ENCODE measurements at places on chromosomes 11 and 22.
A peak's percentile ranks its signal among the peaks of the same experiment; 100 is the strongest.

GRCh38 chr11:92332986-92333385 is 108.4 kb downstream of the FAT3 start:
- peak; percentile 69 for DNase-seq

GRCh38 chr11:118910309-118911112 is 15.2 kb downstream of the BCL9L start:
- DNase-seq = peak; percentile 91

GRCh38 chr11:108803776-108804175 is 138.9 kb downstream of the DDX10 start:
- DNase-seq = peak; percentile 7

DNA sequence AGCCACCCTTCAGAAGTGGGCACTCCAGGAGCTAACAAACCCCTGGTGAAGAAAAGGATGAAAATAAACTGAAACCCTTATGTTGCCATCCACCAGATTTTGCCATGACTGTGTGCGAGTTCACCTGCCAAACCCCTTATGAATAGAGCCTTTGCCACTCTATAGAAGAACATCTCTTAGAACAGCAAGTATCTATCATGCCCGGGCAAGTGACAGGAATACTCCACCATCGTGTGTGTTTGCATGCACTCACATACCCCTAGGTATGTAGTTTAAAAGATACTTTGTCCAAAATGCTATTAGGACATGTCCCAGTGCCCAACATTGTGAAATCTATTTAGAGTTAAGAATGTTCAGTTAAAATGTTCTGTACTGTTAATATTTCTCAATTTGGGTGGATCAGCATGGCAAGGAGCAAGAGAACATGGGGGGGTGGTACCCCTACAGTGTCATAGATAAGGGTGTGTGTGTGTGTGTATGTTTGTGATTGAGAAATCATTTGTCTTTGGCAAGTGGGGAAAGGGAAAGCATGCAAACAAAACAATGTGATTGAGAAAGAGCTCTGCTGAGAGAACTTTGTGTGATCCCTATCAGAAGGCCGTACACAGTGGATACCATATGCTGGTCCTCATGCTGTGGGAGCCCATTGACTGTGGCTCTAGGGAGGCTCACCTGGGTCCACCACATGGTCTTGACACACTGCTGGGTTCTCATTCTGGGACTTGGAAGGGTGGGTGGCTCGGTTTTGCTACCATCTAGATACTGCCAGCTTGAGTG is 94.9 kb downstream of the ZBTB16 start:
- no peak for DNase-seq

DNA sequence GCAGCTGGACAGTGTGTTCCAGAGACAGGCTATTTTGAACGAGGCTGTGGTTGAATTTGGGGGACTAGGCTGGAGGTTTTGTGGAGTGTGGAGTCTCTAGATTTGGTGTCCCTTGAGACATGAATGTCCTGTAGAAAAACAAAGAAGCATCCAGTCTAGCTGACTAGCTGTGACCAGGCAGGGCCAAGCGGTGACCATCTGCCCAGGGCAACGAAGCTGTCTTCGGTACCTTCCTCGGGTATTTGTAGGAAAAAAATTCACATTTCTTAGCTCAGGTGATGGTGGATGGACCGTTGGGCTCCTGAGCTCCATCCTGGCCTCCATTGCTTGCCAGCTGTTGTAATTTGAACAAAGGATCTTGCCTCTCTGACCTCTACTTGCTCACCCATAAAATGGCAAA is 557.3 kb downstream of the MIAT start:
- no peak for DNase-seq

DNA sequence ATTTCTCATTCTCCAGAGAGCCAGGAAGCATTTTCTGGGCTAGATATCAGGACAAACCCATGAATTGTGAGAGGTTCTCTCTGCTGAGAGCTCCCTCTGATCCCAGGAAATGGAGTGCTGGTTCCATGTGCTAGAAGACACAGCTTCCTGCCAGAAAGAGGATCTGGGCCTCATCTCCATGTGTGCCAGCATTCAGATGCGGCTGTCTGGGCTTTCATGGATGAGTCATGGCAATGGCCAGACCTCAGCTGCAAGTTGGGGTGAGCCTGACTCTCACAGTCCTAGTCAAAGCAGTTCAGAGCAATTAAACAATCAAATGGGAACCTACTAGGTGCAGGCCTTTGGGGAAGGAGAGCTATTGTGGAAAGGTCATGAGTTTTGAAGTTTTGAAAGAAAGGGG is 82.3 kb upstream of the EED start:
- DNase-seq = peak; percentile 68

DNA sequence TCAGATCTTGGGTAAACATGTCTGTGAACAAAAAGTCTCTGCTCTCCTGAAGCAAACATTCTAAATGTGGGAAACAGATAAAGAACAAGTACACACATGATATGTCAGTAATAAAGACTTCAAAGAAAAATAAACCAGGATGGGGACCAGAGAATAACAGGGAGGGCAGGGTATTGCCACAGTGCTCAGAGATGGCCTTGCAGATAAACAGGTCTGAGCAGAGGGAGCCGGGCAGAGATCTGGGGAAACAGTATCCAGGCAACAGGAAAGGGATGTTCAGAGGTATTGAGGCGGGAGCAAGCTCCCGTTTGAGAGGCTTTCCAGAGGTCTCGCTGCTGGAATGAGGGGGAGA is 2.9 kb downstream of the CCDC86 start:
- DNase-seq = no peak

GRCh38 chr11:76362716-76363115 is 18.2 kb downstream of the THAP12 start:
- no peak for DNase-seq

- DNase-seq = no peak
These were observed 23.1 kb upstream of the GNAZ start for GRCh38 chr22:23047265-23047664.

DNA sequence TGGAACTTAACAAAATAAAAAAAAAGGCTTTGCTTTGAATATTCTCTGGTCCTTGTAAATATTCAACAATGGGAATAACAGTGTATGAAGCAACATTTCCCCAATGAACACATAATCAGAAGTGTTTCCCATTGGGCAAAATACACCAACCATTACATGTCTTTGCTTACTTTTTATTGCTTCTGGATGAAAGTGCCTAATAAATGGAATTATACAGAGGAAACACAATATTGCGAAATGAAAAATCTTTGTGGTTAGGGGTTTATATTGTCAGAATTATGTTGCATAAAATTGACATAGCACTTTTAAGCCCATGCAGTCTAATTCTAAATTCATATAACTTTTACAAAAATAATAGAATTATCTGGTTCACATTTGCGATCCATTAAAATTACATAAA is 386.4 kb downstream of the DCDC1 start:
- DNase-seq = no peak

DNA sequence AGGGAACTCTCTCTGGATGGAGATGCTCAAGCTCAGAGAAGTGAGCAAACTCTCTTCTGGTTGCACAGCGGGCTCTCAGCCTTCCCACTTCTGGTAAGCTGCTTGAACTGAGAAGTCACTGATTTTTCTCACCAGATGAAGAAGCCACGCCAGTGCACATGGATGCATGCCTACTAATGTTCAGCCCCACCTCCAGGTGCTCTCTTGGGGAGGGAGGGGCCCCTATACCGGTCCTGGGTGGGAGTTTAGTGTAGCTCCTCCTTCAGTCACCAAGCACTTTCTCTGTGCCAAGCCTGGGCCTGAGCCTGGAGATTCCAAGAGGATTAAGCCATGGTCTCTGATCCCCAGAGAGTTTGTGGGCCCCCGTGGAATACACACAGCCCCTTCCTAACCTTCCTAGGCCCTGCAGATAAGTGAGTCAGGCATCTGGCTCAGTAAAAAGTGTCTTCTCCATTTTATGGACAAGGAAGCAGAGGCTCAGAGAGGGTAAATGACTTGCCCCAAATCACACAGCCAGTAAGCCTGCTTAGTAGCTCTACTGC is 142.2 kb downstream of the ST3GAL4 start:
- DNase-seq = no peak

- DNase-seq = no peak
These were observed 79.0 kb downstream of the APIP start for GRCh38 chr11:34836958-34837856.

DNA sequence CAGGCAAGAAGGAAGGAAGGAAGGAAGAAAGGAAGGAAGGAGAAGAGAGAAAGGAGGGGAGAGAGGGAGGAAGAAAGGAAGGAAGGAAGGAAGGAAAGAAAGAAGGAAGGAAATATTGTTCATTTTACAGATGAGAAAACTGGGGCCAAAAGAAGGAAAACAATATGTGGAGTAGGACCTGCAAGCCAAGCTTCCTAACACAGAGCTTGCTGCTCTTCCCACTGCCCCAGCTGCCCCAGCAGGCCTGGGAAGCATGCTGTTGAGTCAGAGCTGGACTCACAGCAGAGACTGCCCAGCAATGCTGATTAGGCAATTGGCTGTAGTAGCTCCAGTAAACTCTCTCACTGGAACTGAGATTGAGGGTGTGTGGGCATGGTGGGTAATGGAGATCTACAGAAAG is 42.6 kb upstream of the SMCO4 start:
- DNase-seq = peak; percentile 67

- peak; percentile 38 for DNase-seq
These were observed 9.7 kb downstream of the SRSF8 start for GRCh38 chr11:95076416-95076815.

DNA sequence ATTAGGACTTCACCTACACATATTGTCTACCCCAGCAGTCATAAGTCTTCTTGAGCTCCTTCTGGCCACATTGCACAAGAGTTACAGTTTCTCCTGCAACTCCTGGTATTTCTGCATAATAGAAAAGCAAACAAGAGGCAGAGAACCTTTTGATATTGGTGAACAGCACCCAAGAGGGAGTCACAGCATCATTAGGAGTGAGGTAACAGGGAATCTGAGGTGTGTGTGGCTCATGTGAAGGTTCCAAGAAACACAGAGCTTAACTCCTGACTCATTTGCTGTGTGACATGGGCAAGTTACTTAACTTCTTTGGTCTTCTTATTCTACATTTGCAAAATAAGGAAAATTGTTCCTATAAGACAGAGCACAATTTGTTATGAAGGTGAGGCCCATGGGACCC is 374.6 kb downstream of the INSC start:
- DNase-seq = no peak

DNA sequence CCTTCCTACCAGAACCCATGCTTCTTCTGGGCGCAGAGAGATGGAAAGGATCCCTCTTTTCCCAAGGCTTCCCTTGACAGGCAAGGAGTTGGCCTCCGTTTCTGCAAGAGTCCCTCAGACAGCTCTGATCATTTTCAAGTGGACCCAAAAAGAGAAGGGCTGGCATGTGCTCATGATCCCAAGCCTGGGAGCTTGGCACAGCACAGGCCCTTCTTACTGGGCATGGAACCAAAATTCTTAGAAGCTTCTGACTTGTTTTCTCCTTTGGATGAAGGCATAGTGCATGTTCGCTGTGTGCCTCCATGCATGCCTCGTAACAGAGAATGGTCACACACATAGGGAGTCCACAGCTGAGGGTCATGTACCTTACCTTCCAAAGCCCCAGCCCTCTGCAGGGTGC is 449.6 kb downstream of the MIAT start:
- no peak for DNase-seq

DNA sequence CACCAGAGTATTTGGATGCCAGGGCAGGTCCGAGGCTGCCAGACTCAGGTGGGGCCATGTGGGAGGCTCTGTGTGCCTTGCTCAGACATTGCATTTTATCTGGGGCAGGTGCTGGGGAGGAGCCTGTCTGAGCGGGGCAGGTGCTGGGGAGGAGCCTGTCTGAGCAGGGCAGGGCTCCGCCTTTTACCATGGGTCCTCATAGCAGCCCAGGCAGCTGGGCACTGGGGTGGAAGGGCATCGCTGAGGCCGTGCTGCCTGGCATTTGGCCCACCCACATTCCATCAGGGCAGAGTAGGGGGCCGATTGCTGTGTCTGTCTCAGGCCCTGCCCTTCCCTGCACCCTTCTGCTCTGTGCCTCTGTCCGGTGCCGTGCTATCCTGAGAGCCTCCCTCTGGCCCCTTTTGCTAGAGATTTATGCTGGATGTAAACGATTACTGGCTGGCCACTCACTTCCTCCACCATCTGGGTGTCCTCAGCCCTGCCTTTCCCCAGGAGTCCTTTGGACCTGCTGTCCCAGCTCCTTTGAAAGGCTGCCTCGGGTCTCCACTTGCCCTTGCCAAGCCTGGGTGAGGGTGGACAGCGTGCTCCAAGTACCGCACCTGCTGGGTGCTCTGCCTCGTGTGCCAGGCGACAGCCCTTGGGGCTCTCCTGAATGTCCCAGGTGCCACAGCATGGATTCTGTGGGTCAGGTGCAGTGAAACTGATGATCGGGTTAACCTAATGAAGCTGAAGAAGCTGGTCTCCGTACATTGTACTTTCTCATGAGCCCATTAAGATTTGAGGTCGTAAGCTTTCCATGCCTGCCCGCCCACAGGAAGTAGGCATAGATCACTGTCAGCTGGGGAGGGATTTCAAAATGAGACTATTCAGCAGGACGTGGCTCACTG is 281.6 kb downstream of the TBC1D22A start:
- DNase-seq = peak; percentile 34

DNA sequence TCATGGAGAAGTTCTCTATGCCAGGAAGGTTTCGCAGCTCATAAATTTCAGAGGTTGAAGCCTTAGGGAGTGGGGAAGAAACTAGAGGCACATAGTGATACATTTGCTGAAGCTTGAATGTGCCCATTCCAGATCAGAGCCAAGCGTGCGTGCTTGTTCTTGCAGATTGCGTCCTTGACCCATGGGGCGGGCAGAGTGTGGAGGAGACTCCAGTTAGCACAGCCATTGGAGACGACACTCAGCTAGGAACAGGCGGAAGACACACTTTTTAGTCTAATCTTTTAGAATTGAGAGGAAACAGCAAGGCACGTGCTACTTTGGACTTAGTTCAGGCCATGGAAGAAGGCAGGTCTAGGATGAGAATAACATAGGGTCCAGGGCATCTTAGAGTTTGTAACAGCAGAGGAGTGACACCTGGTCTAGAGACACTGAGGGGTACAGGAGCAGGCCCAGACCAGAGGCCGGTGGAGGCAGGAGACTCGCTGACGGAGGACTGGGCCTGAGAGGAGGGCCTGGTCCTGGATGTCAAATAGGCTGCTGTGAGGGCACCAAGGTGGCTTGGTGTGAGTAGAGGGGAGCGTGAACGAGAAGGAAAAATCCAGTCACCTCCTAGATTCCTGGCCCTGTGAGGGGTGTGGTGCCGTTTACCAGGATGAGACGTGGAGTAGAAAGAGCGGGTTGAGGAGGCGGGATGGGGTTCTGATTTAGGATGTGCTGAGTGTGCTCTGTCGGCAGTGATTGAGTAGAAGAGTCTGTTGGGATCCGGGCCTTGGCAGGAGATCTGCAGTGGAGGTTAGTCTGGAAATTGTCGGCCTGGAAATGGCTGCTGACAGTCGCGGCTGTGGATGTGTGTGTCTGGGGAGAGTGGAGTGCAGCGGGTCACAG is 154.7 kb downstream of the TBC1D22A start:
- DNase-seq = no peak

GRCh38 chr11:24163146-24163545 is 333.7 kb upstream of the LUZP2 start:
- DNase-seq = peak; percentile 5

GRCh38 chr11:114782650-114783310 is 104.5 kb downstream of the NXPE2 start:
- DNase-seq = no peak

- no peak for DNase-seq
These were observed 247.8 kb upstream of the ZC3H12C start for GRCh38 chr11:109845437-109845836.
